Tibial nerve (tissue), 4 donors: ENCODE measurements at places on chromosomes 12 and 14.

DNA sequence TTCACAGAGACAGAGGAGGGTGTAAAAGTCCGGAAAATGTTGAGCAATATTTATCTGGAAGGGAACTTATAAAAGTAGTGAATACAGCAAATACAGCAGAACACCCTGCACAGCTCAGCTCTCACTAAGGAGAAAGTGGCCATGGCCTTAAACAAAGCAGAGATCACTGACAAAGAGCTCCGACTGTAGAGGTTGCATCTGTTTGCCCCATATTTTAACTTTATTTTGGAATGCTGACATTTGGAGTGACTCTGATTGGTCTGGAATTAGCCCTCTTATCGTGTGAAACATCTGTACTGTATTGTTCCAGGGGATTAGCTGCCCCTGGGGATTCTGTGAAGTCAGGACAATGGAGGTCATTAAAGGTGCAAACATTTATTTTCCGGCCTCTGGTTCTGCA lies 1275.7 kb upstream of the FLRT2 start:
- no peak for DNase-seq

GRCh38 chr14:66295386-66295785 lies 190.8 kb upstream of the CCDC196 start:
- DNase-seq: no peak

DNA sequence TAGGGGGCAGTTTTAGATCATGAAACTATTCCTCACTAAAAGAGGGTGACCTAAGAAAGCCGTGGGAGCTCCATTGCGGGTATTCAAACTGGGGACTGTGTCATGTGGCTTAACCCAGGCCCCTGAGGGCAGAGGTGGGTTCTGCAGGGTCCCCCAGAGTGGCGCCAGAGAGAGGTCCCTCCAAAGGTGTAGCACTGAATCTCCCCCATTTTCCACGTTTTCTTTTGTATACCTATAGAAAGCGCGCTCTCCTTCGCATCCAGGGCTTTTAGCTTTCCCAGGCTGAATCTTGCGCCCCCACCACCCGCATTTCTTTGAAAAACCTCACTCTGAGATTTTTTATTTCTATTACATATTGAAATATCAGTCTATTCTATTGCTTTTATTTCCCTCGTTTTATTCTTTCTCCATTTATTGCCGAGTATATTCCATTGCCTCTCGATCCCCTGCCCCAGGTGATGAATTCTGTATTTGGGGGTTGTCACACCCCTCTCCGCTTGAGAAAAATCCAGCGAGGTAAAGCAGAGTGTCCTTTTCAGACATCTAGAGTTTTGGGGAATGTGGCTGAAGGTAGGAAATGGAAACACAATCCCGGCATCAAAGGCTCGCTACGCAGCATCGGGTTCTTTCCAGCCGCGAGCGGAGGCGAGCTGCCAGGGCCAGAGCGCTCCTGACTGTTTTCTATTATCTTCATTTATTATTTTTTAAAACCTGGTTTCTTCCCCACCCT lies 870 bp upstream of the HOXC13 start:
- no peak for DNase-seq

DNA sequence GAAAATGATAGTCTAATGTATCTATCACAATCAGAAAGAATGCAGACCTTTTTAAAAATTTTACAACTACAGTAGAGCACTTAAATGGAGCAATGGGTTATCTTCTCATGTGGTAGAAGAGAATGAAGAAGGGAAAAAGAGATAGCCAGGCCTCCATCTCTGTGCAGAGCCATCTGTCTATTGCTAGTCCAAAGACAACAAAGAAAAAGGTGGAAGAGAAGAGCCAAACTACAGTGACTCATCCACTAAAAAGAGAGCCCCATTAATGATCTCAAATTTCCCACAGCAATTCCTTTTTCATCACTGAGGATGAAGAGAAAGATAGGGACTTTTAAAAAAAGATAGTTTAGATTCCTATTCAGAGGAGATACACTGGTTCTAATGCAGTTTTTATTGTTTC lies 232.9 kb downstream of the ATXN7L3B start:
- DNase-seq: no peak

DNA sequence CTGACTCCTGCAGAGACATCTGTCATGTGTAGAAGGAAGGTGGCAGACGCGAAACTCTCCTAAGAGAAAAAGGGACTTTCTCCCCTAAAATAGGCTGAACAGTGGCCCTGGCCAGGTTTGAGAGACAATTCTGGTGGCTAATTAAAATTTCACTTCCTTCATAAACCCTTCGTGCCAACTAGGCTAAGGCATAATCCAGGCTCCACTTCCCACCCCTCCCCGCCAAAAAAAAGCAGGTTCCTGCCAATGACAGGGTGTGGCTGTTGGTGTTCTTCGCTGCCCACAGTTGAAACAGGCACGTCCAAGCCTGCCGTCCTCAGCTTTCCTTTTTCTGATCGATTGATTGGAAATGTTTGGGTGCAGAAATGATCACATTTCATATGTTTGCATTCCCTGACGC lies 144.6 kb downstream of the GCH1 start:
- no peak for DNase-seq

DNA sequence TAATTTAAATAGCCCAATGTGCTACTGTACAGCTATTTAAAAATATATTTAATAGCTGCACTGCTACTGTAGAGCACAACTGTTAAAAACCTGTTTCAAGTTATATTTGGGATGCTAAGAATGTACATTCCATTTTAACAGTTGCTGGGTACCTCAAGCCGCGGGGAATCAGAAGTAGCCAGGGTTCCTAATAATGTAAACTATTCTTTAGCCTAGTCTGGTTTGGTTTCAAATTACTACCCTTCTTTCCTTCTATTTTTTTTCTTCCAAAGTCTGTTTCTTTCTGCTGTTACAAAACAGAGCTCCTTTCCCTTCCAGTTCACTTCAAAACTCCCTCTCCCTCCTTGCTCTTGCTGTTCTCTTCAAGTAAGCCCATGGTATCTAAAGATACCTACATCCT lies 21.3 kb downstream of the SCAF11 start:
- DNase-seq: no peak

DNA sequence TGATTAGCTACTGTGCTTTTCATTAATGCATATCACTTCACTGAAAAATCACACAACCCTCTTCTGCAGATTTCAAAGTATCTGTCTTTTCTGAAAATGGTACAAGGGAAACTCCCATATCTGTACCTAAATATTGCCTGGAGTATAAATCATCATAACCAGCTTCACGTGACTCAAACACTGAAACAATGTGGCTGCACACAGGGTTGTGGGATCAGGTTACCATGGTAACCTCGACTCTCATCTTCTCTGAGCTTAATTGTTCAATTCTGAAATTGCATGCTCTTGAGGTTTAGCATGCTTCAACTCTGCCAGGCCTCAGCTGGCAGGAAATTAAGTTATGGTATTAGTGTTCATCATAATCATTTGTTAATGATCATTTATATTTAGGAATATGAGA lies 77.5 kb upstream of the CPSF6 start:
- DNase-seq: no peak

- DNase-seq: no peak
These were observed 502.6 kb downstream of the FUT8 start for GRCh38 chr14:65915125-65915524.

DNA sequence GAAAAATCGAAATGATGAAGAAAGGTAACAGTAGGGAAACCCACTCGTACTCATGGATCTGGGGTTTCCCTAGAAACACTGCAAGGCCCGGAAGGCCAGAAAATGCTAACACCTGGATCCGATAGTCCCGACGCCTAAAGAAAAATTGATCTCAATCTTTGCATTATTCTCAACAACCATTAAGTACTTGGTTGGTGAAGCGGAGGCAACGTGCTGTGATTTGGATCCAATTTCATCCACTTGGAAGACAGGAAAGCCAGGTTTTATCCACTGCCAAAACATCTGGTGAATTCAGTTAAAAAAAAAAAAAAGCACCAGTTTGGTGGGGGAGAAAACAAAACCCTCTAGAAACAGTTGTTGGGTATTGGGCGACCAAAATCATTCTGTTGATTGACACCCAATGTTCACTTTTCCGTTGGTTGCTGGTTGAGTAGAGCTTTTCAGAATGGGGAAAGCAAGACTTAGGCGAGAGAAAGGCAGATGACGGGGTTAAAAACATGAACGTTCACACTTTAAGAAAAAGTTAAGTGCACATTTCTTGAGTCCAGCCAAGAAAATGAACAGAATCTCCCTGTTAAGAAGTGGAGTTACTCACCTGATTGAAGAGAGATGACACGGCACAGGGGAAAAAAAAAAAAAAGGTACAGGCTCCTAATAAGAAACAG lies 41.9 kb upstream of the MED13L start:
- no peak for DNase-seq

DNA sequence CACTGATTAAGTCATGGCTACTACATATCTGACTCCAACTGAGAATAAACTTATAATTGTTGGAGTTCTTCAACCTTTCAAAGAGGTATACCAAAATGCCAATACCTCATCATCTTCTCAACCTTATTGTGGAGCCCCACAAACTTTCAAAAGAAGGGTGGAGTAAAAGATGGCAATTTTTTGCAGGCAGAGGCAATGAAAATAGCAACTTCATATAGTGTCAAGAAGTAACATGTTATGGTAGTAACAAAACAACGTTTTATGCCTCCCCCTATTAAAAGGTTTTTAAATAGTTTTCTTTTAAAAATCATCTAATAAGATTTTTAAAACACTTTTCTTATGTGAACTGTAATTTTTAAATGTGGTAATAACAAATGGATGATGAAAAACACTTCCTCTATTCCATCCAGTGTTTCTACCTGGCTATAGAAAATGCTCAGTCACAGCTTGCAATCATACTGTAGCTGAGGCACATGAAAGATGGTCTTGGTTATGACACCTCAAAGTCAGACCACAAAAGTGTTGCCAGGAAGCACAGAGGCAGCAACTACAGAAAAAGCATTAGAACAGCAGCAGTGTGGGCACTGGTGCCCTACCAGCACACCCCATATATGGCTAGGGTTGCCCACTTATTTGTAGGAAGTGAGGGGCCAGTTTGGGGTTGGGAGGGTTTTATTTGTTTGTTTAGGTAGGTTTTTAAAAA lies 7.0 kb downstream of the PPP1R12A start:
- no peak for DNase-seq

- DNase-seq: no peak
These were observed 762.5 kb upstream of the FLRT2 start for GRCh38 chr14:84767434-84767833.
